ENCODE measurements at places on chromosomes 11 and 22.

DNA sequence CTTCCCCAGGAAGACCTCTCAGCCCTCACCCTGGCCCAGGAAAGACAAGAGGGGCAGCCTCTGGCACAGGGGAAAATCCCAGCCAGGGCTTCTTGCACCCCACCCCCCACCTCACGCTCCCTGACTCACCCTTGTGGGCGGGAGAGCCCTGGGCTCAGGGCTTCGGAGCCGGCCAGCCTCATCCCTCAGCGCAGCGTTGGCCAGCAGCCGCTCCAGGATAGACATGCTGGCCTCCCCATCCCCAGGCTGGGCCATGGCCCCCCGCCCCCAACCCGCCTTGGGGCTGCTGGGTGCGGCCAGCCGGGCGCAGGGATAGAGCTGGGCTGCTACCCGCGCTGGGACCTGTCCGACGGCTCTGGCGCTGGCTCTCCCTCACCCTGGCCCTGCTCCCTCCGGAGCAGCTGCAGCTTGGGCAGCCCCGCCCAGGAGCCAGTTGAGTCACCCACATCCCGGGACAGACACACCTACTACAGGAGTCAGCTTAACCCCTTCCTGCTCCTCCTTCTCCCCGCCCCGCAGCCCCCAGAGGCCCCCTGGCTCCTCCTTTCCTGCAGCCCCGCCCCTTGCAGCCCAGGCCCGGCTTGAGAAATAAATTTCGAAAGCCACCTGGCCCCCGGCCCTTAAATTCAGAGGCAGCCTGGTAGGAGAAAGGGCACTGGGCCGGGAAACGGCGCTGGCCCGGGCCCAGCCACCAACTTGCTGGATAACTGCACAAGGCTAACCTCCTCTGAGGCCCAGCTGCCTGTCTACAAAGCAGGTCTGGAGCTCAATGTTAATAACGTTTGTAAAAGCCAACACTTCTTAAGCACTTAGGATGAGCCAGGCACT, 13.4 kb downstream of the TNKS1BP1 start:
- peak; percentile 96 for DNase-seq

DNA sequence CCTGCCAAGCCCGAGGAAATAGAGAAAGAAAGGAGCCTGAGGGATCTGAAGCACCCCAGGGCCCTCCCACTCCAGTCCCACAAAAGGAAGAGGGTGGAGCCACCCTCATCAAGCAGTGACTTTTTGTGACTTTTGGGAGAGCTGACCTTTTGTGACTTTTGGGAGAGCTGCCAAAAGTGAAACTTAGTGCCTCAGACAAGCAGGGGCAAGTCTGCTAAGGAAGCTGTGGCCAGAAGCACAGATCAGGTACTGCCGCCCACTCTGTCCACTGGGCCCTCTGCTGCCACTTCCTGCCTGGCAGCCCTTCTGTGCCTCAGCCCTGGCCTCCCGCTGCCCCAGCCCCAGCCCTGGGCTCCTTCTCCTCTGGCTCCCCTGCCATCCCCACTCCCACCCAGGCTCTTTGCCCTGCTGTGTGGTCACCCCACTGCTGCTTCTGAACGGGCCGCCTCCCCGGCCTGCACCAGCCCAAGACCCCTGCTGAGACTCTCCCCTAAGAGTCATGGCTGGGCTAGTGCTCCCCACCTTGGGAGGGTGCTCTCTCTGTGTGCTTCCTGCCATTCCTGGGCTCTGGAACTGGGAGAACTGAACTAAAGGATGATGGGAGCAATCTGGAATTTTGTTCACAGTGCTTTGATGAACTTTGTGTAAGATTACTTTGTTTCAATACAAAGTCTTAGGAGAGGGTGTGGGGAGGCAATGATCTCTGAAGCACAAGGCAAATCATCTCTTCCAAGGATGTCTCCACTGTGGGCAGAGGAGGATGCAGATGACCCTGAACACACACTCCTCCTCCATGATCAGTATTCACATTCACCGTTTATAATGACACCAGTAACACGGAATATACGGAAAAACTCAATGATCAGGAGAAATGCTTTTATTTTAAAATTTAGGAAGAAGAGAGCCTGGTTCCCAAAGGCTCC, at the start of gene APOBEC3H:
Gene APOBEC3H (plus strand): TSS at position 147 of the 923 bp plus-strand sequence. CDS start 3,035 bp downstream, outside the sequence.
- DNase-seq = no peak

DNA sequence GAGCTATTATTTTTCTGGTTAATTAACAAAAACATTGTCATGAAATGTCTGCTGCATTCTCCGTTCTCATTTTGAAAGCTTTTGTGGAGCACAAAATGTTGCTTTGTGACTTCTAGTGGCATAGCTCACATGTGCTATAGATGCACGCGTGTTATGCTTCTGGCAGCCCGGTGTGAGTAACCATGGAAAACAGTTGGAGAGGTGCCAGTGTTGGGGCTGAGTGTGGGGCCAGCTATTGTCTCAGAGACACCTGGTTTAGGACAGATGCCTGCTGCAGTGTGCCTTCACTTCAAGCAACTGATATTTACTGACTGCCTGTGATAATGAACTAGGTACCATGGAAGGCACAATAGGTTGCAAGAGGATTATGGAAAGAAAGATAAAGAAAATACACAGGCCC, 760.6 kb downstream of the NTM start:
- DNase-seq = no peak

DNA sequence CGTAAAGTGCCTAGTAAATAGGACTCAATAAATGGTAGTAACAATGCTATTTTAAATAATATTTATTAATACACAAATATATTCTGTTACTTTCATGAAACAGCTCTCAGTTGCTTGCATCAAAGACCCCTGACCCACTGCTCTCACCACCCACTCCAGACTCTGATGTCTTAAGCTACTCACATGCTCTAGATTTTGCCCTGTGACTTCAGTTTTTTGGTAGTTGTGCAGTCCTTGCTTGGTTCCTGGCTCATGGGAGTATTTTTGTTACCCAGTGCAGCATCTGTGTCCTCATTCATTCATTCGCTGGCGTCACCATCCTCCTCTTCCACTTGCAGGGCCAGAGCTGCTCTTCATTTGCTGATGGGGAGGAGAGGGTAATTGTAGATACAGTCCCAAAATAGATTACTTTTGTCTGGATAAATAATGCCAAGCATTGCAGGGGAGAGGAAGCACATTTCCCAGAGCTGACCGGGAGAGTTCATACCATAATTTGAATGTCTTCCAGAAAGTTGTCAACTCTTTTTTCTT, 12.7 kb downstream of the MRPL48 start:
- DNase-seq = no peak

- DNase-seq = peak; percentile 4
Measured at GRCh38 chr11:93652161-93652597, 9.3 kb upstream of the CEP295 start.

DNA sequence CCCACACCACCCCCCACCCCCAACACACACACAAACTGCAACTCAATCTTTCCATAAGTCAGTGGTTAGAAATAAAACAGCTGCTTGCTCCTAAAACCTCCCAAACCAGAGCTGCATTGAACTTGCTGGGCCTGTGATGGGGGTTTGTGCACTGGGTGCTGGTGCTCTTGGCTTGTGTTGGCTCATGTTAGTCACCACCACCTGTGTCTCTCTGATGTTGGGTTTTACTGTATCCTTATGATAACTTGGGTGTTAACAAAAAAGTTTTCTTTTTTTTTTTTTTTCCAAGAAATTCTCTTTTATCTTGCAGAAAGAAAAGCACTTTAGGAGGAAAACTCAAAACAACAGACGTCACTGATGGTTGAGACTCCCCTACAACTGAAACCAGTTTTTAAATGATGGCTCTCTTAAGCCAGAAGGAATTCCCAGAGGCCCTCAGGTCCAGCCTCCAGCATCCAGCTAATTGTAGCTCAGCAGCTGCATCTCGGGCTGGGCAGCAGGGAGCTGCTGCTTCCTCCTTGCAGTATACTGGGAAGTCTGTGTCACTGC, 79.9 kb upstream of the DRD2 start:
- DNase-seq = no peak

GRCh38 chr22:49228431-49229037, 599.1 kb downstream of the BRD1 start:
- DNase-seq = no peak

DNA sequence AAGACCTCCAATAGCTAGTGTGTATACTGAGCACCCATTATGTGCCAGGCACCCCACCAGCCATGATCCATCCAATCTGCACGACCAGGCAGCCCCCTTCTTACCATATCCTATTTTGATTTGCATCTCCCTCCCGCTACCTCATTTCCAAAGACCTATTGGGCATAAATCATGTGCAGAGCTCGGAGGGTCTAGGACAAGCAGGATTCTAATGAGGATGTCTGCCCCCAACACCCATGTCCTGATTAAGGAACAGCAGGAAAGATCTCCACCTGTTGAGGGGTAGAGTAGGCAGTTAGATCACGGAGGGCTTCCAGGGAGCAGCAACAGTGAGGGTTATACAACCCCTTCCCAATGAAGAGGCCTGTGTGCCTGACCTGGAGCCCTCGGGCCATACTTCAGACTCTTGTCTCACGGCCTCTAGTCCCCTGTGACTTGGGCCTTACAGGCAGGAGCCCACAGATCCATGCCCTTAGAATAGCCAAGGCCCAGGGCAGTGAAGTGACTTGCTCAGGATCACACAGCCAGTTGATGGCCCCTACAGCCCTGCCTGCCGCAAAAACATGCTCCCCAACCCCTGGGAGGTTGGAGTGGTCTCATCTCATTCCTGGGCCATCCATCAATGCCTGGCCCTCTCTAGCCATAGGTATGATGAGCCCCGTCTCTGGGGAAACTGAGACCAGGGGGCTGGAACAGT, 3.5 kb downstream of the RAB3IL1 start:
- no peak for DNase-seq

- no peak for DNase-seq
Measured at GRCh38 chr22:36862251-36863242, 1.7 kb downstream of the NCF4 start.

- DNase-seq = no peak
Measured at GRCh38 chr11:76769645-76770586, 13.2 kb upstream of the TSKU start.

DNA sequence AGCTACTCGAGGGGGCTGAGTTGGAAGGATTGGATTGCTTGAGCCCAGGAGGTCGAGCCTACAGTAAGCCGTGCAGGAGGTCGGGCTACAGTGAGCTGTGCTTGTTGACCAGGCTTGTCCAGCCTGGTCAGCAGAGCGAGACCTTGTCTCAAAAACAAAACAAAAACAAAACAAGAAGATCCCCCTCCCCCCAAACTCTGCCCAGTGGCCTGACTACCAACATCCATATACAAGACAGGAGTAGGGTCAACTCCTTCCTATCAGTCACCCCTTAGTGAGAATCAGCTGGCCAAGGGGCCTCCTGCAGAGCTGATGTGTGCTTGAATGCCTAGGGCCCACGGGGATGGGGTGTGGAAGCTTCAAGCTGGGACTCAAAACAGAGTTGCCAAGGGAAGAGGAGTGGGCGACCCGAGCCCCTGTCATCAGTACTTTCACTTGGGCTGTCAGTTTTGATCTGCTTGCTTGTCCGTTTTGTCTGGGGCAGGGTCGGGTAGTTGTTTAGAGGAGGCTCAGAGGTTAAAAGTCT, 942 bp upstream of the TSPAN18 start:
- DNase-seq = no peak

DNA sequence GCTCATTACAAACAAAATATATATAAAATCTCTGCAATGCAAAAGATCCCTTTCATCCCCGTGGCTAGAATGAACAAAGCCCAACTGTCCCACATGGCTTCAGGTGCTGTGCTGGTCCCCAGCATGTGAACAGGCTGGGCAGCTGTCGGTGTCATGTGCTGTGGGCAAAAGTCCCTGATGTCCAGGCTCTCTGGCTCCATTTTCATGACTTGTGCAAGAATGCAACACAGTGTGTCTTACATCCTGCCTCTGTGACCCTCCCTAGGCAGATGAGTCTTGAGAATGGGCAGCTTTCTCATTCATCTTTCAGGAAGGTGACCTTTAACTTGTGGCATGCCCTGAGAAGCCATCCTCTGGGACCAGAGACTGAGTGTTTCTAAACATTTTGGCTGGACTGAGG, 14.5 kb downstream of the GUCD1 start:
- DNase-seq = no peak

- no peak for DNase-seq
Measured at GRCh38 chr22:26822313-26822712, 164.9 kb downstream of the MIAT start.

DNA sequence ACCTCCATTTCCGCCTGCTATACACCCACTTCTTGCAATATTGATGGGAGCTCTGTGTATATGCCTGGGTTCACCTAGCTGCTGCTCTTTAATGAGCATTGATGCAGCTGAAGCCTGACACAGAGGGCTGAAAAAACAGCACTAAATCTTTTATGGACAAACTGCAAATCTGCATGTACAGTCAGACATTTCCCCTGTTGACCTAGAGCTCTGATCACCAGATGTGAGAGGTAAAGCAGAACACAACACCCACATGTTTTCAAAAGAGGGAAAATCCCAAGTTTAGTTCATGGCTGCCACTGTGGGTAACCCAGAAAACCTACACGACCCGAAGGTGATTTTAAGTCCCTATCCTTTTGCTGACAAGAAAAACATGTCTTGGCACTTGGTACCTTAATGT, 303.0 kb upstream of the PITPNB start:
- DNase-seq = no peak

DNA sequence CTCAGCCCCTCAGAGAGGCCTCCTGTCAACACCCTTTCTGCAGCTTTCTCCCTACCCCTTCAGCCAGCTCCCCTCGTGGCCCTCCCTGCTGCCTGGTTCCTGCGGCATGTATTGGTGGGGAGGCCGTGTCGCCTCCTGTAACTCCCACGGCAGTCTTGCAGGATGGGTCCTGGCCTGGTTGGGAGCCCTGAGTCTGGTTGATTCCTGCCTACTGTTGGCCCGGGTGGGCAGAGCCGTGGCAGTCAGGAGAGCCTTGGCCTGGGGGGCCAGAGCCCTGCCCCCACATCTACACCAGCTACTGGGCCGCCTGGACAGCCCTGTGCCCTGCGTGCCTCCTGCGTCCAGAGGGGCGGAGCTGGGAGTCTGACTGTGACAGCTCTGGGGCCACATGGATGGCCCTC, 30.3 kb upstream of the GRAMD4 start:
- no peak for DNase-seq

GRCh38 chr11:12832480-12833224, 158.4 kb downstream of the TEAD1 start:
- DNase-seq = no peak

DNA sequence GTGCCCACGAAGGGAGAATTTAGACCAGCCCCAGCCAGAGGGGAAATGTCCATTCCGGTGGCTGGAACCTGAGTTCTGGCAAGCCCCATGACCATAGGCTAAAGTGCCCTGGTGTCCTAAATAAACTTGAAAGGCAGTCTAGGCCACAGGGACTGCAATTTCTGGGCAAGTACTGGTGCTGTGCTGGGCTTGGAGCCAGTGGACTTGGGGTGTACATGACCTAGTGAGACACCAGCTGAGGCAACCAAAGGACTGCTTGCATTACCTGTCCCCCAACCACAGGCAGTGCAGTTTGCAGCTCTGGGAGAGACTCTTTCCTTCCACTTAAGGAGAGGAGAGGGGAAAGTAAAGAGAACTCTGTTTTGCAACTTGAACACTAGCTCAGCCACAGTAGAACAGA, 23.7 kb downstream of the RRP8 start:
- no peak for DNase-seq

Data from AG09319 (cell line).